ENCODE measurements at places on chromosomes 11 and 22.

- DNase-seq, result no peak
Observed at GRCh38 chr11:116955949-116956348, 118.5 kb upstream of the APOA1 start.

GRCh38 chr11:72746821-72747220 is 5.4 kb downstream of the ARAP1 start:
- DNase-seq, result no peak

DNA sequence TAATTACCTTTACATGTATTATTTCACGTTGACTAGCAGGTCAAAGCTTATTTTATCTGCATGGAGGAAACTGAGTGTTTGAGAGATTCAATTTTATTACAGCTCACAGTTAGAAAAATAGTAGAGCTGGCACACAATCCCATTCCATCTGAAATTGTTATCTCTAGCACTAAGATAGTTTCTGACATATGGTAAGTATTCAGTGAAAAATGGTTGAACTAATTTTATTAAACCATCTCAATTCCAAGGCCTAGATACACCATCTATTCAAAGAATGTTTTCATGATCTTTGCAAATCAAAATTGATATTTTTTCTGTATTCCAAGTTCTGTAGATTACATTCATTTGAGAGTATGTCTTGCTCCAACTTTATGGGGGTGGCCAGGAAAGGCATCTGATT is 125.4 kb upstream of the FAT3 start:
- no peak for DNase-seq

DNA sequence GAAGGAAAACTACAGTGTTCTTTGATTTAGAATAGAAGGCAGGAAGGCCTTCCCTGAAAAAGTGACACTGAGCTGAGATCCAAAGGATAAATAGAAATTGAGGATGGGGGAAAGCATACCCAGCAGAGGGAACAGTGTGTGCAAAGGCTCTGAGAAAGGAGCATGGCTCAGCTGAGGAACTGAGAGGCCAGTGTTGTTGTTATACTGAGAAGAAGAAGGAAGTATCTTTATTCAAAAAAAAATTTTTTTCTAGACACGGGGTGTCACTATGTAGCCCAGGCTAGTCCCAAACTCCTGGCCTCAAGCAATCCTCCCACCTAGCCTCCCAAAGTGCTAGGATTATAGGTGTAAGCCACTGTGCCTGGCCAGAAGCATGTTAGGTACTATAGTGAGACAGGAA is 3.5 kb upstream of the PIK3C2A start:
- DNase-seq, result no peak

DNA sequence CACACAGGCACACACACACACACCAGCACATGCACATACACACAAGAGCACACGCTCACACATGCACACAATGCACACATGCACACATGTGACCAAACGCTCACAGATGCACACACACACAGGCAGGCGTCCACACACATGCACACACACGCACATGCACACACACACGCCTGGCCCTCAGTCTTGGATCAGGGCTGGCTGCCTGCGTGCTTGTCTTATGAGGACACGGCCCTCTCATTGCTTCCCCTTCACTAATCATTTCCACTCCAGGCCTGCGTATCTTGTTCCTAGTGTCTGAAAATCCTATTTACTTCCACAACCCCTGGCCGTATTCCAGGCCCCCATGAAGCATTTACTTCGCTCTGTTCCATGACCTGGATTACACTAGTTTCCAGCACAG is 740.5 kb downstream of the BRD1 start:
- no peak for DNase-seq

- DNase-seq, result no peak
Observed at GRCh38 chr22:20170170-20170569, 19.3 kb upstream of the CCDC188 start.

GRCh38 chr11:75526192-75526541 is 426 bp upstream of the GDPD5 start:
- no peak for DNase-seq

DNA sequence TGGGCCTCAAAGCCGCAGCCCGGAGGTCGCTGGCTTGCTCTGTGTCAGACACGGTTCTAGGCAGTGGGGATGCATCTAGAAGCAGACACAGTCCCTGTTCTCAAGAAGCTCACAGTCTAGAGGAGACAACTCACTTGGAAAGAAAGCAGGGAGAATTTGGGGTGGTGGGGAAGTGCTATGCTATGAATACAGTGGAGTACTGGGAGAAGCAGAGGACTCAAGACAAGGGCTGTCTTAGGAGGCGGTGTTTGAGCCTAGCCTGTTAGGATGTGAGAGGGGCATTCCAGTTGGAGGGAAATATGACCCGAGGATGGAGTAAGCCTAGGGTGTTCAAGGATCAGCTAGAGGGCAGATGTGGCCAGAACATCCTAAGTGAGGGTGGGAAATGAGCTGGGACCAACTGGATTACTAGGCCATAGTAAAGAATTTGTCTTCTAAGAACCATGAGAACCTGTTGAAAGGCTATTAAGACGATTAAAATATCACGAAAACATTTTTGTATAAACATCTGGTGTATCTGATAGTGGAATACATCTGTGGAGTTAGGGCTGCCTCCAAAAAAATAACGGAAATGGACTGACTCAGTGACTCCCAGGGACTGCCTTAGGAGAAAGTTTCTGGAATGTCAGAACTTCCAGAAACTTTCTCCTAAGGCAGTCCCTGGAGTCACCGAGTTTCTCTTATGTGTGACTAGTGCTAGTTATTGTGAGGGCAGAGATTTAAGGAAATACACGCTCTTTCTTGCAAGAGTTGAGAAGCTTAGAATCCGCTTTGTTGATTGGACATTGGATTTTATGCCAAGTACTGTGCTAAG is 1.1 kb upstream of the PITPNB start:
- DNase-seq, result no peak

- no peak for DNase-seq
Observed at GRCh38 chr11:9037046-9037780, 33.4 kb upstream of the NRIP3 start.

GRCh38 chr11:68441466-68442230 is 18.9 kb upstream of the PPP6R3 start:
- no peak for DNase-seq

GRCh38 chr11:45910623-45911022 is 3.6 kb upstream of the FREY1 start:
- DNase-seq, result no peak

GRCh38 chr11:117160826-117161225 is 16.7 kb downstream of the PAFAH1B2 start:
- DNase-seq, result no peak

DNA sequence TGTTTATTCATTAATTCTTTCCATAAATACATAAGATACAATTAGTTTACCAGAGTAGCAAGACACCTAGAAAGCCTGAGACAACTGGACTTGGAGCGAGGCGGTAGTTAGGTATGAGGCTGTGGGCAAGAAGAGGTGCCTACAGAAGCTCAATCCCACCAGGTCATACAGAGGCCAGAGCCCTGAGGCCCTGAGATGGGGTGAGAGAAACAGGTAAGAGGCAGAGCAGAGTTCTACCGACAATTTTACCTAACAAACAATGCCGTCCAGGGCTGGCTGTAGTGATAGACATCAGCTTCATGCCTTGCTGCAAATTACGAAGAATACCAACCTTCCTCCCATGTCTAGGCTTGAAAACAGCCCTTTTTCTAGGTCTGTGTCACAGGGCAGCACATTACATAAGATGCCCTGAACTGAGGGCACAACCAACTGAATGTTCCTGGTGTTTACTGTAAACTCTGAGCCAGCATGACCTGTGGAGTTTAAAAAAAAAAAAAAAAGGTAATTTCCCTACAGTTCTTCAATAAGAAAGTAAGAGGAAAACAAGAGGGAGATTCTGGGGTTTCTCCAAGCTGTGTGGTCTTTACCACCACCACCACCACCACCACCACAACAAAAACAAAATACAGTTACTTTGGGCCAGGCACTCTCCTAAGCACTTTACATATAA is 105.8 kb downstream of the GAB2 start:
- no peak for DNase-seq

DNA sequence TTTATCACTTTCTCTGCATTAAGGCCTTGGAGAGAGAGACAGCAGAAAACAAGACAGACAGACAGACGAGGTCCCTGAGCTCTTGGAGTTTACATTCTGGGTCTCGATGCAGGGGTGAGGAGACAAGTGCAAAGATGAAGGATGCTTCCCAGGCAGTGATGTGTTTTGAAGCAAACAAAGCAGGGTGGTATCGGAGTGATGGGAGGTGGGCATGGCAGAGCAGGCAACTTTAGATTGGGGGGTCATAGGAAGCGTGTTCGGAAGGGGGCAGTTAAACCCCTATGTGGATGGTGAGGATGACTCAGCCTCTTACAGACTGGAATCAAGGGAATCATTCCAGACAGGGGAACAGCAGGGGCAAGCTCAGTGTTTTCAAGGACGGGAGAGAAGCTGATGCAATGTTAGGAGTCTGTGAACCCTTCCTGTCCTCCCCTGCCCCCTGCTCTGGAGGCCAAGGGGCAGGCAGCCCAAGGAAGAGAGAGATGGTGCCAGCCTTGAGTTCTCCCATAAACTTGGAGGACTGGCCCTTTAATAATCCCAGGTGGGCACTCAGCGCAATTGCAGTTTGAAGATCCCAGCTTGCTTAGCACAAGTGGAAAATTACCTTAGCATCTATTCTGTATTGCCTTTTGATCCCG is 180.2 kb downstream of the CHST1 start:
- no peak for DNase-seq

DNA sequence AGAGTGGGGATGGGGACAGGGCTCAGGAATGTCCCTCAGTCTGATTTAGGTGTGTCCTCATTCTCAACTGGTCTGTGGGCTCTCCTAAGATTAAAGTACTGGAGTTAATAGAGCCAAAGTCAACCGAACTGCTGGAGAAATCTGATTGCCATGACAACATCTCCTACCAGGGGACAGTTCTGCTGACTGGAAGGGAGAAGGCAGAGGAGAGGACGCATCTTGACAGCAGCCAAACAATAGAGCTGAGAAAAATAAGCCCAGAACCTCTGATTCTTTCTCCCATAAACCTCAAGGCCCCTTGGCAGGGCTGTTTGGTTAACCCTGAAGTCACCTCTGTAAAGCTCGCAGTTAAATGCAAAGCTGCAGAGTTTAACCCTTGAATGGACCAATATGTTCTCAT is 2.8 kb downstream of the KCTD14 start:
- no peak for DNase-seq

DNA sequence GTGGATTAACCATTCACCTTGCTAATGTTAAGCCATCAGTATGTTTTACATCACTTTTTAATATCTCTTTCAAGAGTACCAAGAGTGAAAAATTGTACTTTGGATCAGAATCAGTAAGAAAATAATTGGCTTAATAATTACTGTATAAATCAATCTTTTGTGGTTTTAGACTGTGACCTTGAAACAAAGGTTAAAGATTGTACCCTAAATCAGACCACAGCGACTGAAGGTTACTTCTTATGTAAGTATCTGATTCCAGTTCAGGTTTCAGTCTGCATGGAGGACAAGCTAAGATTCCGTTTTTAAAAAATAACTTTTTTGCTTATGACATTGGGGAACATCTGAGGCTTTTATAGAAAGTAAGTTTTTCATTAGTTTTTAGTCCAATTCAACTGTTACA is 18.9 kb downstream of the CAT start:
- no peak for DNase-seq

DNA sequence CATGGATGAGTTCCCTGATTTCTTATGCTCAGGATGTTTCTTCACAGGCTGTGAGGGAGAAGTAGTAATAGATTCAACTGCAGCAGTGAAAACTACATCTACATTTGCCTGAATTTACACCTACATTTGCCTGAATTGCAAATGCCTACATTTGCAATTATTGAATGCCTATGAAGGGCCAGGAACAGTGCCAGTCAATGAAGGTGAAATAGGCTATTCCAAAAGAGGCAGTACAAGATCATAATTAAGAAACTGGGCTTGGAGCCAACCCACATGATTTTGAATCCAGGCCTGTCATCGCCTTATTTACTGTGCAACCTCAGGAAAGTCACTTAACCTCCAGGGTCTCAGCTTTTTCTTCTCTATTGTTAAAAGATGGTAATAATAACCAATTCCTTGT is 1353.3 kb downstream of the FAM181B start:
- no peak for DNase-seq

DNA sequence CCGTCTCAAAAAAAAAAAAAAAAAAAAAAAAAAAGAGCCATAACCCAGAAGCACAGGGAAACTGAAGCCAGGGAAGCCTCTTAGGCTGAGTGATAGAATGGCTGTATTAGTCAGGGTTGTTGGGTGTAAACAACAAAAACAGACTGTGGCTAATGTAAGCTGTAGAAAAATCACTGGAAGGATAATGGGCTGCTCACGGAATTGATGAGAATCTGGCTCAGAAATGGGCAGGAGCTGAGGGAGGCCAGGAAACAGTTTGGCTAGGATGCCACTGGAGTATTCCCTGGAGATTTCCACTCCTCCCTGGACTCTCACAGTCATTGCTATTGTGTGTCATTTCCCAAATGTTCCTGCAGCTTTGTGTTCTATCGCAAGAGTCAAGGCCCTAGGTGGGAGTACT is 22.4 kb downstream of the SLC22A6 start:
- no peak for DNase-seq

DNA sequence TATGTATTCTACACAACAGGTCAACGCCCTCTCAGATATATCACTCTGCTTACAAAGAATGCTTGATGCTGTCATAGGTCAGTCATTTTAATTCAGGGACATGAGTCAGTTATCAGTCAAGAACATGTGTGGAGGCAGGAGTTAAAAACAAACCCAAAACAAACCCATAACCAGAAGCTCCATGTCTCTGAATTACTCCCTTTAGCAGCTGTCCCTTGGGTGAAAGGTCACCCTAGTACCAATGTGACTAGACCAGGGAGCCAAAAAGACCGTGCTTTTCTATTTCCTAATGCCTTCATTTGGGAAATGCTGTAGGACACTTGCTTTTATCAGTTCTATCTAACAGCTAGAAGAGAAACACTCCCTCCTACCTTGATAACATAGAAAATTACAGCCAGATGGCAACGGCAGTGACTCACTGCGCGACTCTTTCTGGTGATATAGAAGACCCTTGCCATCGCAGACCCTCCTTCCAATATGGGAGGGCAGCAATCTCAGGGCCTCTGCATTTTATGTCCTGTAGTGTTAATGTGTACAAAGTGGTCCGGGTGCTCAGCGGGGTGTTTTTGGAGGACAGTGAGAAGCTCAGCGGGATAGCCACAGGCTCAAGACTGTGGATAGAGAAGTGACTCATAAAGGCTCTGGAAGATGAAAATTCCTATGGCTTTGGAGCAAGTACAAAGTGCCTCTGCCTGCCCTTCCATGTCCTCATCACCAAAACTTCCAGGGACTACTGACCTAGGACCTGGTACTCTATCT is 24.8 kb downstream of the APOL5 start:
- no peak for DNase-seq

DNA sequence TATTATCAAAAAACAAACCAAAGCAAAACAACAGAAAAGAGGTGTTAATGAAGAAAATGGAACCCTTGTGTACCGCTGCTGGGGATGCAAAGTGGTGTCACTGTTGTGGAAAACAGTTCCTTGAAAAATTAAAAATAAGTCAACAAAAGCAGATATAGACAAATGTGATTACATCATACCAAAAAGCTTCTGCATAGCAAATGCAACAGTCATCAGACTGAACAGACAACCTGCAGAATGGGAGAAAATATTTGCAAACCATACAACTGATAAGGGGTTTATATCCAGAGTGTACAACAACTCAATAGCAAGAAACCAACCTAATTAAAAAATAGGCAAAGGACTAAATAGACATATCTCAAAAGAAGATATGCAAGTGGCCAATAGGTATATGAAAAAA is 22.9 kb upstream of the CARS1 start:
- no peak for DNase-seq

All from NK-92 treated with Interleukin-12 subunit alpha and Interleukin-12 subunit beta, amount 100 ng/mL, for 24 hours (cell line).